KBM-7 (cell line): ENCODE measurements at places on chromosomes 7 and 10.
A peak's percentile ranks its signal among the peaks of the same experiment; 100 is the strongest.

DNA sequence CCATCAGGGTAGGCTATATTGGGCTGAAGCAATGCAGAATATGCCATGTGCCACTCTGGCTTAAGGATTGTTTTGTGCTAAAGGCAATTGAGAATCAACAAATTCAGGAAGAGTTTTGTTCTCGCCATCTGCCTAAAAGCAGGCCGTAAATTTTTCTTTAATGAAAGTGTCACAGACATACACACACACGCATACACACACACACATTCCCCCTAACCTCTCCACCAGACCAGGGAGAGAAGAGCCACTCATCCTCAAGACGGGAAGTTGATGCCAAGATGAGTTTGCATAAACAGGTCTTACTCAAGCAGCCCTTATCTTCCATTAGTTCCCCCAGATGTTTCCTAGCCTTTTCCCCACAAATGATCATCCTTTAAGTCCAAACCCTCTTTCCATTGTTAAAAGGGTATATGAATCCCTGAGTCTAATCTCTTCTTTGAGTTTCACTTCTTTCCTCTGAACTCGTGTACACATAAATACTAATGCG lies 59.6 kb upstream of the TRIM24 start:
- DNase-seq = peak; percentile 76

DNA sequence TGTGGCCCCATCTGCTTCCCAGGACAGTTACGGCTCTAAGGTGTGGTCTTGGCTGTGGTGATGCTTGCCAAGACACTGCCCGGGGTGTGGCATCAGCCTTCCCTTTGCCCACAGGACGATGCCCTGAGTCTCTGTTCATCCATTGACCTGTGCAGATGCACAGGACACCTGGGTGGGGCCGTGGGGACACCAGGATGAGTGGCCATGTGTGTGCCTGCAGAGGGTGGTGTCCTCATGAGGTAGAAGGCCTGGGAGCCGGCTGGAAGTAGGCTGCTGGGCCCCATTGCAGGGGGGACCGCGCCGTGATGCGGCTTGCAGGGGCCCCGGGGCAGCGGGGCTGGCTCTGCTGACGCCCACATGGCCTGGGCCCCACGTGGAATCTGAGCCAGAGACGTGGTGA lies 22.4 kb upstream of the PWWP2B start:
- DNase-seq = no peak

- DNase-seq = no peak
Measured at GRCh38 chr7:101140746-101141382, 13.4 kb upstream of the AP1S1 start.

- no peak for DNase-seq
Measured at GRCh38 chr10:50513956-50514355, 109.8 kb downstream of the SGMS1 start.

DNA sequence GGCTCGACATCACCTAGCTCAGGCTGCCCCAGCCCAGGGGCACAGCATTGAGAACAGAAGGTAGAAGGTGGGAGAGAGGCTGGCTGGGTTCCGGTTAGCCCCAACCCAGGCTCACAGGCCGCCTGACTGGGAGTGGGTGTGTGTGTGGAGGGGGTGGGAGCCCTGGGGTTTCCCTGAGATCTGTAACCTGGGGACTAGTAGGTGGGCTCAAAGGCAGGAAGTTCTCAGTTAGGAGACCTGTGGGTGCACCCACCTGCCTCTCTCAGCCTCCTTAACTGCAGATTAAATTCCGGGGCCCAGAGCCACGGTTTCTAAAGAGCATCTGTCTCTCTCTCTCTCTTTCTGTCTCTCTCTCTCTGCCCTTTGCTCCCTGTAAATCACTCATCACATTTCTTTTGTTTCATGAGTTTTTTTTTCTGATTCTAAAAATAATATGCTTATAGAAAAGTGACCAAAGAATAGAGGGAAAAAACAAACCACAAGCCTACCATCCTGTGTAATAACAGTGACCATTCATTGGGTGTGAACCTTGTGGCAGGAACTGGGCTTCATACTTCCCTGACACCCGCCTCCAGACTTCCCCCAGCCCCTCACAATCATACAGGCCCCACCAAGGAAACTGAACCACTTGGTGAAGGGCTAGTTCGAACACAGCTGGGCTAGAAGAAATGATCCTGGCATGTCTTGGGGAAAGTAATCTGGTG lies 83.4 kb upstream of the SMNDC1 start:
- DNase-seq = no peak

DNA sequence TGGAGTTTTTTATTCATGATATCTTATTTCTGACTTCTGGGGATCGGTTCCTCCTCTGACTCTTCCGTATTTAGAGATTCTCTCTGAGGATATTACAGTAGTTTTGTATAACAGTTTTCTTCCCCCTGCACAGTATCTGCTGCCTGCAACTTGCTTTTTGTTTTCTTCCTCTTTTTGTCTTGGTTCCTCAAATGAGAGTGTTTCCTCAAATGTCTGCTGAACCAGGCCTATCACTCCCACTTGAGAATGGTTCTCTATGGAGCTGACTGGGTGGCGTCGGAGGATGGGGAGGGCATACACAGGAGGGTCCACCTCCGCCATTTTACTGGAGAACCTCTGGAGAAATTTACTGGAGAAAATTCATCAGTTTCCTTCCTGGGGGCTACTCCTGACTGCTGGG lies 27.7 kb downstream of the ARHGAP22 start:
- peak; percentile 96 for DNase-seq

GRCh38 chr7:150380463-150380862 lies 1.3 kb downstream of the ZNF775 start:
- DNase-seq = no peak

DNA sequence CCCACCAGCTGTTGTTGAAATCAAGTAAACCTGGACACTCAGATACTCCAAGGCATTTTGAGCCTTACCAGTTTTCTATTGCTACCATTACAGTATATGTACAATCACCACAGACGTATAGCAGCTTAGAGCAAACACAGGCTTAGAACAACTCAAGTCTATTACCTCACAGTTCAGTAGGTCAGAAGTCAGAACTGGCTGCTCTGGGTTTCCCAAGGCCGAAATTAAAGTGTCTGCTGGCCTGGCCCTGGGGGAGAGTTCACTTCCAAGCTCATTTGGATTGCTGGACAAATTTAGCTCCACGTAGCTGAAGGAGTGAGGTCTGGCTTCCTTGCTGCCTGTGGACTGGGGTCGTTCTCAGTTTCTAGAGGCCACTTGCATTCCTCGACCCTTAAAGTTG lies 260.1 kb upstream of the LRRN3 start:
- DNase-seq = no peak

DNA sequence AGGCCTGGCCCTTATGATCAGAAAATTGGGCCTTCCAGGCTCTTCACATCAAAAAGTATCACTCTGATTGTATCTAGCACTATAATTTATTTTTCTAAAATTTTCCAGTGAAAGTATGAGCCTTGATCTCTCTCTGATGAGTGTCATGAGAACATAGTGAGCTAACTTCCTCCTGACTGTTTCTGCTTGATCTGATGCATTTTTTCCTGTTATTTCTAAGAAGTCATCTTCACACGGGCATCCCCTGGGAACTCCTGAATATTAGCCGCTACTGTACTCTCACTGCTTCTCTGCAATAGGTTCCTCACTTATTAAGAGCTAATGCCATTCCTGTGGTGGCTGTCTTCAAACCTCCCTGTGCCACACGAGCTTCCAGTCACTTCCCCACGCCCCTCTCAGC lies 63.1 kb upstream of the ZPBP start:
- no peak for DNase-seq

DNA sequence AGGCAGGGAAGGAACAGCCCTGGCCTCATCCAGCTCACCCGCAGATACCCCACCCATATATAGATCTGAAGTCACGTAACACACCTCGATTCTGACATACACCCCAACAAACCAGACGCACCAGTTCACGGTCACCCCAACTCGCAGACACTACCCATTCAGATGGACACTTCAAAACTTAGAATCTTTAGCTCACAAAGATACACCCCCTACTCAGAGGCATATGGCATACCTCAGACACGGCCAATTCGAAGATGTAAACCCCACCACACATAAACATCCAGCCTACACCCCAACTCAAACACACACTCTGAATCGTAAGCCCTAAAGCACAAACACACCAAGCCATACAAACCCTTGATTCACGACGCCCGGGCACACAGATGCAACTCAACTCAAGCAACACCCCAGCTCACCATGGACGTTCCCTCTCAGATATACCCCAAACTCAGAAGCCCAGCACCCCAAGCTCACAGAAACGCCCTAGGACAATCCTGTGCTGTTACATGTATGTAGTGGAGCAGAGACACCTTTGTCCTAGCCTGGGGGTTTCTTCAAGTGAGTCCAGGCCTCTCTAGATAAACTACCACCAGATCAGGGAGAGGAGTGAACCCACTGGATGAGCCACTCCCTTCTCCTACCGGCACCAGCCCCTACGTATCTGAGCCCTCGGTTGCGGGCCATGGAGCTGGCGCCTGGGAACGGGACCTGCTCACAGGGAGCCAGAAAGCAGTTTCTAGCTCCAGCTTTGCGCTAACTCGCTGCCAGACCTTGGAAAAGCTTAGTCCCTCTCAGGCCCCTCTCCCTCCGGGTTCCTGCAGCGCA lies 8.8 kb downstream of the PSD start:
- DNase-seq = no peak

GRCh38 chr7:21426286-21427181 lies 1.3 kb upstream of the SP4 start:
- DNase-seq = no peak

DNA sequence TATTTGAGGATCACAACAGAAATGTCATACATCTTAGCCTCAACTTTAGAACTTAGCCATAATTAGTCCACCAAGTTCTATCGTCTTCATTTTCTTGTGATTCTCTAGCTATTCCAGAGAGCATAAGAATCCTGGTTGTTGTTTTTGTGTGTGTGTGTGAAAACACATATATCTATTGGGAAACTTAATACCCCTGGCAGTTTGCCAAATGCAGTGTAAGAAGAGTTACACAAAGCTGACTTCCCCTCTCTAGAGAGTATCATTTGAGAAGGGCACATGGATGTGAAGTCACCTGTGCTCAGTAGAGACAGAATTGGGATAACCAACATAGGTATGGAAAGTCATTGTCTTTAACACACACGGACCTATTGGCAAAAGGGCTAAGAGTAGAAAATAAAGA lies 19.3 kb downstream of the FOXI2 start:
- DNase-seq = no peak

GRCh38 chr10:95295031-95295755 lies 4.4 kb upstream of the PDLIM1 start:
- peak; percentile 93 for DNase-seq

DNA sequence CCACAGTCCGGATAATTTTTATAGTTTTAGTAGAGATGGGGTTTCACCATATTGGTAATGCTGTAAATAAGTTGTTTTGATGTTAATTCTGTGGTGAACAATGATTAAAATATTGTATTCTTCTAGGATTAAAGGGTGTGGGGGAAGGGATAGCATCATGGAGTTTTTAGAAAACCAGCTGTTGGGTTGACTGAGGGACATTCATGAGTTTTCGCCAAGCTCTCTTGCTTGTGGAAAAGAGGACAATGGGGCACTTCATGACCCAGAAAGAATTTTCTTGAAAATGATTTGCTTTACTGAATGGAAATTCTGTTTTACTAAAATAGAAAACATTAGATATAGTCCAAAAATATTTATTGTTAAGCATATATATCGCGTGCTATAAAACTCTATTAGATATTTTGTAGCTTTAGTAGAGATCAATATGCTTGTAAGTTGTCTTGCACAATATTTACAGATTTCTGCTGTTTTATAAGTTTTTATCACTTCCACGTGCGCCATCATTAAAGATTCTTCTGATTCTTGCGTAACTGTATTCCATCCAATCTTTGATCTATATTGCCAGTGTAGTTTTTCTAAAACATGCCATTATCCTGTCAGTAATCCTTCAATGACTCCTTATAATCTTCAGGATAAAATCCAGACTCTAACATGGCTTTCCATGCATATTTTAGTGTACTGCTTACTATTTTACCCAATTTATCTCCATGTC lies 41.8 kb downstream of the LCOR start:
- DNase-seq = no peak

- DNase-seq = no peak
Measured at GRCh38 chr10:71339796-71340589, 20.9 kb downstream of the SLC29A3 start.

DNA sequence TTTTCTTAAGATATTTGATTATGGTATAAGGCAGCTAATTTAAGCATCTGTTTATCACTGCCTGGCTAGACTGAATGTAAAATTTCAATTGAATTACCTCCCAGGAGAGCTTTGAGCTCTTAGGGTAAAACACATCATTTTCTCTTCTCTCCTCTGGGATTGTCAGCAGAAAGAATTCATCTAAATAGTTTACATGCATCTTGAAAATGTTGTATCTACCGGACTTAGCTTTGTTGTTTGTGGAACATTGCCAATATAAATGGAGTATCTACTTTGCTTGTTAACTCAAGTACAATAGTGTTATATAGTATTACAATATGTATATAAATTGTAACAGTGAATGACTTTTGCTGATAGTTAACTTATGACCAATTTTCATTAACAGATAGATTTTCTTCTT lies 73.3 kb downstream of the TAF3 start:
- no peak for DNase-seq

DNA sequence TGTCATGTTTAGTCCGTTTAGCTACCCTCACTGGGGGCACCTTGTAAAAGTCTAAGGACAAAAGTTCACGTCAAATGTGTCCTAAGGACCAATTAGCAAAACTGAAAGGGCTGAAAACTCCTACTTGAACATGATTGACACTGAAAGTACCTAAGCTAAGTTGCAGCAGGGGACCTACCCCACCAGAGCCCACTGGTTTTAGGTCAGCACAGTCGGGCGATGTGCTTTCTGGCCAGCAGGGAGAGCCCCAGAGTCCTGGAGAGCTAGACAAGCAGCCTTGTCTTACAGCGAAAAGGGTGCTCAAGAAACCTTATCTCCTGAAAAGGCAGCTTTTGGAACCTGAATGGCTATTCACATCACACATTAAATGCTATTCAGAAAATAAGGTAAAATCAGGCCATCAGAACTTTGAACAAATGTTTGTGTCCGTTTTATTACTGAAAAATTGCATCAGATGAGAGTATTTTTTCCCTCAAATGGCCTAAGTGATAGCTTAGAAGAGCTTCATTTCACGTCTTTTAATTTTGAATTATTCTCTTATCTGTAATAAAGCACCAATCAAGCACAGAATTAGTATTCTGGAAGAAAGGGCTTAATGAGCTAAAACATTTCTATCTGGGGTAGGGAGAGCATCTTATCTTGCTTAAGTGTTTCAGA lies 52.2 kb upstream of the MKI67 start:
- peak; percentile 57 for DNase-seq

DNA sequence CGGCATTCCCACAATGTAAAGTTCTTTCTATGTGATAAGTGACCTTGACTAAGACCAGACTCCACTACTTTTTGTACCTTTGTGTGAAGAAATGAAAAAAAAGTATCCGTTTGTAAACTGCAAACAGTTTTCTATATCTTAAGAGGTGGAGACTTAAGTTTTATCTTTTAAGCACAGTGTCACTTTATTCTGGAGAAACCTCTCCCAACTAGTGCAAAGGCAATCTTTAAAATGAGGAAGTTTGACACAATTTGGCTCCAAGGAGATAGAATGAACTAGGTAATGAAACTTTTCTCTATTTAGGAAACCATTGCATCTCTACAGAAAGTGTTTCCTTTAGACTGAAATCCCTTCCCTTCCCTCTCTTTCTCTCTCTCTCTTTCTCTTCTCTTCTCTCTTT lies 122.9 kb downstream of the SAMD9 start:
- DNase-seq = no peak

- DNase-seq = no peak
Measured at GRCh38 chr10:78750418-78750817, 318.3 kb upstream of the ZMIZ1 start.
